ENCODE measurements at places on chromosomes 2 and 18.

DNA sequence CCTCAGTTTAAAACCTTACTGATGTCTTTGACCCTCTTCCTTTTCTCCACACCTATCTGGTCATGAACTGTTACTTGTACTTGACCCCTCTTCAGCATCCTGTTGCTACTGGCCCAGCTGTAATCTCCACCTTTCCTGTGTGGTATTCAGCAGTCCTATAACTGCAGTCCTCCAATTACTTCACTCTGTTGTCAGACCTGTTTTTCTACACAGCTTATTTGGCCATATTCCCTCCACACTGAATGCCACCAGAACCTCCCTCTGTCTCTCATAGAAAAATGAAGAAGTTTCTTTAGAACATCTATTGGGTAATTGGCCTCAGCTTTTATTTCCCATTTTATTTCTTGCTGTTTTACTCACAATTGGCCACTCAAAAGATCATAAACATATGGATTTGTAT, 155.4 kb downstream of the ASXL3 start:
- no peak for DNase-seq

- DNase-seq = peak; percentile 1
Measured at GRCh38 chr2:109613081-109613921, 465 bp downstream of the SEPTIN10 start.

DNA sequence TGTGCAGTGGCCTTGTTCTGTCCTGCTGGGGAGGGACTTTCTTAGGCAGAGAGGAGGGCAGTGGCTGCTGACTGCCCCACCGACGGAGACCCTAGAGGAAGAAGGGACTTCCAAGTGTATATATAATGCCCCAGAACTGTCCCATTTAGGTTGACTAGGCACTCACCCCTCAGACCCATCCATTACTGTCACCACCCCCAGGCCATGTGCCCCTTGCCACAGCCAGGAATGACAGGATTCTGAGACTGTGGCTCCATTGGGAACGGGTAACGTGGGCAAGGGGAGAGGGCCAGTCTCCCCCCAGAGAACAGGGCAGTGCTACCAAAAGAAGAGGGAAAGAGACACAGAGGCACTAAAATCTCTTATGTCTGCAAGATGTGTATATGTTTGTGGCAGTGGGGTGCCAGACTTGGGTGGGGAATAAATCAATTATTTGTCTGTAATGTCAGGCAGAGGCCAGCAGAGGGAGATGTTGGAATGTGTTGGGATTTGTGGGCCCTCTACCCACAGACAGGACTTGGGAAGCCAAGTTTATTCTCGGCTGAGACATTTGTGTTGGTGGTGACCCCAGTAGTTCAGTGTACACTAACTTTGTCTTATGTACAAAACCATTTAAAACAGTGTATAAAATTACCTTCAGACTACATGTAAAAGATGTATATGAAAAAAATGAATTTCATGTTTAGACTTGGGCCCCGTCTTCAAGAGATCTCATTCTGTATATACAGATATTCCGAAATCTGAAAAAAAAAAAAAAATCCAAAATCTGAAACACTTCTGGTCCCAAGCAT, 24.0 kb upstream of the TMEM37 start:
- no peak for DNase-seq

DNA sequence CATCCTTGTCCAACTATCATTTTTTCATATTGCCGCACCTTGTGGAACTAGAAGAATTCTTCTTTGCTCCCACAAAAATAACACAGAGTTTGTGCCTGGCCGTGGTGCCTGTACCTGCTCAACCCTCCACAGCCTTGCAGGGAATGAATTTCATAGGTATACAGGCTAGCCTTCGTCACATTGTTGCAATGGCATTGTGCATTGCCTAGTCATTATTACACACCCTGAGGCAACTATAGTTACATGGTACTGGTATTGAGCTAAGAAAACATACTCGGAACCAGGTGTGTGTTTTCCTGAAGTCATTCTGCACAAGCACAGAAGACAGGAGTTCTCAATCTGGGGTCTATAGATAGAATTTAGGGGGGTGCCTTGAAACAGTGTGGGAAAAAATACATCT, 188.0 kb upstream of the CTAGE1 start:
- no peak for DNase-seq

DNA sequence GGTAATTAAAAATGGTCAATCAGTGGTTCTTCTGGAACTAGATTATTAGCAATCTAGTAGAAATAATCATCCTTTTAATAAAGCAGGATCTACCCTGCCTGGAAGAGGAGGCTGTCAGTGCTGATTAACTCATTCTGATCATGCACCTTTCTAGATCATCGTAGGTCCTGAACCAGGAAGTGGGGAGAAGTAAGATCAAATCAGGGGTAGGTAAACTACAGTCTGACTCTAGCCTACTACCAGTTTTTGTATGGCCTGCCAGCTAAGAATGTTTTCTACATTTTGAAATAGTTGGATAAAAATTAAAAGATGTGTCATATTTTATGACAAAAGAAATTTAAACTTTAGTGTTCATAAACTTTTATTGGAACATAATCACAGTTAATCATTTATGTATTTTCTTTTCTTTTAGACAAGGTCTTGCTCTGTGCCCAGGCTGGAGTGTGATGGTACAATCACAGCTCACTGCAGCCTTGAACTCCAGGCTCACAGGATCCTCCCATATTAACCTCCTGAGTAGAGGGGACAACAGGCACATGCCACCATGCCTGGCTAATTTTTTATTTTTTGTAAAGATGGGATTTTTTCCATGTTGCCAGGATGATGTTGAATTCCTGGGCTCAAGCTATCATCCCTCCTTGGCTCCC, 36.1 kb downstream of the C18orf54 start:
- no peak for DNase-seq

- no peak for DNase-seq
Measured at GRCh38 chr2:212811036-212811805, 272.6 kb upstream of the ERBB4 start.

DNA sequence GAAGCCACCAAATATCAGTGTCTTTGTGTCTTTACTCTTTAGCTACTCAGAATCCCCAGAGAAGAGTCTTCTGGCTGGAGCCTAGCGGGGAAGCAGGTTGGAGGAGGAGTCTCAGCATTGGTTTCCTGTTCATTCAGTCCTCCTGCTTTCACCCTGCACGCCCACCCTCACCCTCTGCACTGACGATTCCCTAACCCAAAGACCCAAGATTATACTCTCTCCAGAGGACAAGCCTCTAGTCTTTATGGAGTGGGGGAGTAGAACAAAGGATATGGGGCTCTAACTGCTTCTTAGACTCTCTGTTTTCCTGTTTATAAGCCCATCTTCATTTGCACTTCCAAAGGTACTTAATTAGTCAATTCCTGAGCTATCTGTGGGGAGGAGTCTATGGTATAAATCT, 338.8 kb downstream of the AGPS start:
- no peak for DNase-seq

GRCh38 chr2:30713698-30714097, 93.5 kb downstream of the CAPN13 start:
- no peak for DNase-seq

DNA sequence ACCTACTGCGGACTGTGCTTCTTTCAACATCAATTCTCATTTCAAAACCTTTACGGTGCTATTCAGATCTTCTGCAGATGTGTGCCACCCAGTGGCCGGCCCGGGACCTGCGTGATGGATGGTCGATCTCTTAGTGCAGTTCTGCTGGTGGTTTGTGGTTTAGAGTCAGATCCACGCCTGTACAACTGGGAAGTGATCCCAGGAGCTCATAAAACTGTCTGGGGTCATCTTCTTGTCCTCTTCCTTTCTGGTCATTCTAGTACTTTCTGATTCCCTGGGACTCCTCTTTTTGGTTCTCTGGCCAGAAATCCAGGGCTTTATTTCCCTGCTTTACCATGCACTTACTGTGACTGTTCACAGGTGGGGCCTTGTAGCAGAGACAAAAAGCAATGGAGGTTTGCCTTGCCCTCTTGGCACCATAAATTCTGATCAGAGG, 15.8 kb upstream of the SELENOI start:
- peak; percentile 71 for DNase-seq

- DNase-seq = no peak
Measured at GRCh38 chr2:163708265-163708664, 27.5 kb downstream of the FIGN start.

DNA sequence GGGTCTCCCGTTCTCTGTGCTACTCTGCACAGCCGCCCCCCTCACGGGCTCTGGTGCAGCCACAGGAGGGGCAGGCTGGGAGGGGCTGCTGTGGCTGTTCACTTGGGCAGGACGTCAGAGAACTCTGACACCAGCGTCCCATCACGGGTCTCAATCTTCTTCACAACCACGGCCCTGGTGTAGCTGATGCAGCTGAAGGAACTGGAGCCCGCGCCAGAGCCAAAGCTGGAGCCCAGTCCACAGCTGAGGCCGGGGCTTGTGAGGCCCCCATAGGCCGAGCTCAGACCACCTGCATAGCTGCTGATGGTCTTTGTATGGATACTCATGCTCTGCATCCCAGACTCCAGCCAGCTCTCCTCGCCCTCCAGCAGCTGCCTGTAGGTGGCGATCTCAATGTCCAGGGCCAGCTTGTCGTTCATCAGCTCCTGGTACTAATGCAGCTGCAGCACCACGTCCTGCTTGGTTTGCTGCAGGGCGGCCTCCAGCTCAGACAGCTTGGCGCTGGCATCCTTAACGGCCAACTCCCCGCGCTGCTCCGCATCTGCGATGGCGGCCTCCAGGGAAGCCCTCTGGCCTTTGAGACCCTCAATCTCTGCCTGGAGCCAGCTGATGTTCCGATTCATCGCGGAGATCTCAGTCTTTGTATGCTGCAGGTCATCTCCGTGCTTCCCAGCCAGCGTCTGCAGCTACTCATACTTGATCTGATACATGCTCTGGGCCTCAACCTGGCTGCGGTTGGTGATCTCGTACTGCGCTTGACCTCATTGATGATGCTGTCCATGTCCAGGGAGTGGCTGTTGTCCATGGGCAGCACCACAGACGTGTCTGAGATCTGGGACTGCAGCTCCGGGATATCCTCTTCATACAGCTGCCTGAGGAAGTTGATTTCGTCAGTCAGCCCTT, 7.4 kb upstream of the DUSP19 start:
- no peak for DNase-seq

DNA sequence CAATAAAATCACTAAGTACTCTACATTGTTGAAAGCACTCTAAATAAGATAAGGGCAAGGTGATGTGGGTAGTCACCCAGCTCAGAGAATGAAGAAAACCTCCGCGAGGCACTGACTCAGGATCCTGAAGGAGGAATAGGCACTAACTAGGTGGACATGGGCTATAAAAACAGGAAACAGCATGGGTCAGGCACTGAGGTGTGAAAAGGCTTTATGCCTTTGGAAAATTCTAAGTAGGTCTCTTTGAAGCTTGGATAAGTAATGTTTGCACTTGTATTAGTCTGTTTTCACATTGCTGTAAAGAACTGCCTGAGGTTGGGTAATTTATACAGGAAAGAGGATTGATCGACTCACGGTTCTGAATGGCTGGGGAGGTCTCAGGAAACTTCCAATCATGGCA, 161.6 kb downstream of the EPHA4 start:
- no peak for DNase-seq

DNA sequence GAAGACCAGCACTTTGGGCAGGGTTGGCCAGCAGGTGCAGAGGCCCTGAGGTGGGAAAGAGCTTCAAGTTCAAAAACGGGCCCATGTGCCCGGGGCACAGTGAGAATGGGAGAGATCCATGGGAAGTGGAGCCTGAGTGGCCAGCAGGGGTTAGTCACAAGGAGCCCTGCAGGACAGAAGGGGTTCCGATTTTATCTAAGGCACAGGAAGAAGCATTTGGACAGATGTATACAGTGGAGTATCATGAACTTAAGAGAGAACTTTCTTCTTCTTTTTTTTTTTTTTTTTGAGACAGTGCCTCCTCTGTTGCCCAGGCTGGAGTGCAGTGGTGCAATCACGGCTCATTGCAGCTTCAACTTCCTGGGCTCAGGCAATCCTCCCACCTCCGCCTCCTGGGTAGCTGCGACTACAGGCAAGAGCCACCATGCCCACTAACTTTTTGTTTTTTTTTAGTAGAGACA, 24.0 kb downstream of the WIPF1 start:
- DNase-seq = no peak

DNA sequence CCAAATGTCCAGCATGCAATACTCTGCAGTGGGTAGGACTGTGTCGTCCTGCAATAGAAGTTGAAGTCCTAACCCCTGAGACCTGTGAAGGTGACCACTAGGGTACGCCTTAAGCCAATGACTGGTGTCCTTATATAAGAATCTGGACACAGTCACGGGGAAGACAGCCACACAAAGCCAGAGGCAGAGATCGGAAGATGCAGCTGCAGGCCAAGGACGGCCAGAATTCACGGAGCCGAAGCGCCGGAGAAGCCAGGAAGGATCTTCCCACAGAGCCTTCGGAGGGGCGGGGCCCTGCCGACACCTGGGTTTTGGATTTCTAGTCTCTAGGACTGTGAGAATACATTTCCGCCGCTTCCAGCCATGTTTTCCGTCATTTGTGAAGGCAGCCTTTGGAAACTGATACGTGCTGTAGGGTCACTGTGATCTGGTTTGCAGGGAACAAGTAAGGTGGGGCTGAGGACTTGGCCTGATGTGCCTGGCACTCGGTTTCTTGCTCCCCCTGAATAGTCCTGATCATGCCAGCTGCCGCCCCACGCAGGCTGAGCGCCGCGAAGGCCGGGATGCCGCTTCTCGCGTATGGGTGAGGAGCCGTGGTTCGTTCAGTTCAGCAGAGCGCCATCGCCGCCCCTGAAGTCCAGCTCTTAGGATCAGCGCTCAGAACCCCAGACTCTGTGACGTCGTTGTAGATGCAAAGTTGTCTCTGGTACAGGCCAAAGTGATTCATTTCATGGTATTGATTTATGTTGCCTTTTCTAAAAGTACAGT, 38.7 kb downstream of the PTGR3 start:
- no peak for DNase-seq

DNA sequence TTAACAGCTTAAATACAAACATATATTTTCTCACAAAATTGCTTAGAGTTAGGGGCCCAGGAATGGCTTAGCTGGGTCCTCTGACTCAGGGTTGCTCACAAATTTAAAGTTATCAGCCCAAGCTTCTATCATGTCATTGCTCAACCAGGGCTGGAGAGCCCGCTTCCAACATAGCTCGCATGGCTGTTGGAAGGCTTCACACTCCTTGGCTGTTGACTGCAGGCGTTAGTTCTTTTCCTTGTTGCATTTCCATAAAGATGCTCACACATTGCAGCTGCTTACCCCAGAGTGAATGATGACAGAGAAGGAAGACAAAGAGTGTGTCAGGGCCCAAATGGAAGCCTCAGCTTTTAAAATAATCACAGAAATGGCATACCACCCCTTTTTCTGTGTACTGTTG, 62.9 kb upstream of the TFPI start:
- DNase-seq = no peak

- no peak for DNase-seq
Measured at GRCh38 chr2:162343492-162343823, 474 bp upstream of the GCA start.

- no peak for DNase-seq
Measured at GRCh38 chr2:144132357-144132756, 387.6 kb downstream of the ZEB2 start.

Measured in T-helper 9 cell (primary cell).